ENCODE measurements at places on chromosomes 1 and 21.

- DNase-seq: peak; percentile 56
These were observed 33.4 kb upstream of the TENT5B start for GRCh38 chr1:27045973-27046558.

GRCh38 chr1:167057241-167057688 is 32.9 kb downstream of the GPA33 start:
- DNase-seq: peak; percentile 53

- DNase-seq: no peak
These were observed 127.6 kb downstream of the CYYR1 start for GRCh38 chr21:26445440-26445839.

GRCh38 chr1:68174738-68175113 is 57.6 kb downstream of the WLS start:
- no peak for DNase-seq

DNA sequence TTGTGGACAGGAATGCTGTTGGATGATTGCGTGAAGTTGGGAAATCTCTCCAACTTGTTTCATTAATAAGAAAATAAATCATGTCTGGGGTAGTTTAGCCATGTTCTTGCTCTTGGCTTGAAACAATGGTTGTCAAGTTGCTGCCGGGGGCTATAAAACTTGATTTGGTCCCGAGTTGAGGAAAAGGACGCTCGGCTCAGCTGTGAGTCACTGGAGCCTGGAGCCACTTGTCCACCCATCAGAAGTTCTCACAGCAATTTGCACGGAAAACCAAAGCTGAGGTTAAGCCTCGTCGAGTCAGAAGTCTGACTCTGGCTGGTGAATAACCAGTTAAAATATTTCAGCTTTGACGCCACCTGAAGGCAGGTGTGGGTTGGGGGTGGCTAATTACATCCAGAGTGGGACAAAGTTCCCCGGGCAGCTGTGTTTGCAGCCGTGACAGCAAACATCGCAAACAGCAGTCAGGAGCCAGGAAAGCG is 19.7 kb upstream of the RIPK4 start:
- DNase-seq: no peak

DNA sequence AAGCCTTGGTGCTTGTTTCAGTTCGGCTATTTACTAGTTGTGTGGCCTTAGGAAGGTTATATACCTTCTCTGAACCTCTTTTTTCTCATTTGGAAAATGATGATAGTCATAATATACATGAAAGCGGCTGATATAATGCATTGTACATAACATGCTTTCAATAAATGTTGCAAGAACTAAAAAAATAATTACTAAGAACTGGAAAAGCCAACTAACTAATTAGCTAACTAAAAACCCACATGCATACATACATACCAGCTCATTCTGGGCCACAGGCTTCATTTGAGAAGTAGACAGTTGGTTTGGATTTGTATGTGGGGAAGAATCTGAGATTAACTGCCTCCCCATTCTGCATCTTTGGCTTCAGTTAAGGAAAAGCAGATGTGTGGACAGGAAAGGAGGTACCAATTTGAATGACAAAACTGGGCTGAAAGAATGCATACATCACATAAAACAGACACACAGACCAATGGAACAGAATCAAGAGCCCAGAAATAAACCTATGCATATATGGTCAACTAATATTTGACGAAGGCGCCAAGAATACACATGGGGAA is 217.9 kb downstream of the TM2D1 start:
- DNase-seq: no peak

DNA sequence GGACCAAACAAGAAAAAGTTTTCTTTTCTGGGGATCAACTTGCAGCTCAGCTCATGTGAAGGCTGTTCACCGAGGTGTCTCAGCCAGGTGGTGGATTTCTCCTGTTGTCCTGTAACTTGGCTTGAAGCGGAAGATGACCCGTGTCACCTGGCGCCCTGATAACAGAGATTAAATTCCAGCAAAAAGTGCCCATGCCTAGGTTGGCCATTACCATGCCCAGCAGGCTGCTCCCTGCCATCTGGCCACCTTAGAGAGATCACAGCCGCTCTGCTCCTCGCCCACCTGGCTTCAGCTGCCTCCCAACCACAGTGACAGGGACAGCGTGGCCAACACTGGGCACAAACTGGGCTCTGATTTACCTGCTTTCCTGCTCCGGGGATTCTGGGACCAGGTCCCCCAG is 149.5 kb downstream of the ZBTB18 start:
- no peak for DNase-seq

- no peak for DNase-seq
These were observed 22.1 kb upstream of the NPHP4 start for GRCh38 chr1:6014130-6014999.

- DNase-seq: no peak
These were observed 12.4 kb upstream of the BCAR3 start for GRCh38 chr1:93694039-93694438.

DNA sequence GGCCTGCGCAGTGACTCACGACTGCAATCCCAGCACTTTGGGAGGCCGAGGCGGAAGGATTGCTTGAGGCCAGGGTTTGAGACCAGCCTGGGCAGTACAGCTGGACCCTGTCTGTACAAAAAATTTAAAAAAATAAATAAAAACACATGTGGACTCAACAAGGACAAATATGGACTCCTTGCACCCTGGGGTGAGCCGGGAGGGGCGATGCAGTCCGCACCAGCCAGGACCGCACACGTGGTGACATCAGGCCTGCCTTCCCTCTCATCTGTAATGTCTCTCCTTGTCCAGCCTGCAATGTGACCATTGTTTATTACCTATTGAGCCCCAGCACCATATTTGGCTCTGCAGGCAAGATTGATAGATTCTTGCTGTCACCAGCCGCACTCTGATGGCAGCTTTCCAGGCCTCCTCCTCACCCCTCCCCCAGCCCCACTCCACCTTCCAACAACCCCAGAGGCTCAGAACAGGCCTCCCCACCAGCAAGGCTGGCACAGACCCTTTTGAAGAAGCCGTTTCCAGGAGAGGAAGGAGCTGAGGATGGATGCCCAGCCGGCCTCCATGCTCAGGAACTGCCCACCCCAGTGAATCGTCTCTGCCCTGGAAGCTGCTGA is 55.2 kb downstream of the IRF2BP2 start:
- DNase-seq: no peak

- DNase-seq: no peak
These were observed 6.1 kb upstream of the RCSD1 start for GRCh38 chr1:167623951-167624350.

- no peak for DNase-seq
These were observed 94.7 kb downstream of the LACTBL1 start for GRCh38 chr1:22877980-22878379.

- DNase-seq: no peak
These were observed 22.7 kb upstream of the PRKACB start for GRCh38 chr1:84121360-84121759.

- DNase-seq: no peak
These were observed 15.2 kb downstream of the SAMD11 start for GRCh38 chr1:938711-939489.

GRCh38 chr1:206971029-206971655 is 882 bp upstream of the FCAMR start:
- no peak for DNase-seq

- no peak for DNase-seq
These were observed 41.1 kb downstream of the GLIS1 start for GRCh38 chr1:53697721-53698383.

- no peak for DNase-seq
These were observed 87.3 kb downstream of the SIK1 start for GRCh38 chr21:43339668-43340067.

DNA sequence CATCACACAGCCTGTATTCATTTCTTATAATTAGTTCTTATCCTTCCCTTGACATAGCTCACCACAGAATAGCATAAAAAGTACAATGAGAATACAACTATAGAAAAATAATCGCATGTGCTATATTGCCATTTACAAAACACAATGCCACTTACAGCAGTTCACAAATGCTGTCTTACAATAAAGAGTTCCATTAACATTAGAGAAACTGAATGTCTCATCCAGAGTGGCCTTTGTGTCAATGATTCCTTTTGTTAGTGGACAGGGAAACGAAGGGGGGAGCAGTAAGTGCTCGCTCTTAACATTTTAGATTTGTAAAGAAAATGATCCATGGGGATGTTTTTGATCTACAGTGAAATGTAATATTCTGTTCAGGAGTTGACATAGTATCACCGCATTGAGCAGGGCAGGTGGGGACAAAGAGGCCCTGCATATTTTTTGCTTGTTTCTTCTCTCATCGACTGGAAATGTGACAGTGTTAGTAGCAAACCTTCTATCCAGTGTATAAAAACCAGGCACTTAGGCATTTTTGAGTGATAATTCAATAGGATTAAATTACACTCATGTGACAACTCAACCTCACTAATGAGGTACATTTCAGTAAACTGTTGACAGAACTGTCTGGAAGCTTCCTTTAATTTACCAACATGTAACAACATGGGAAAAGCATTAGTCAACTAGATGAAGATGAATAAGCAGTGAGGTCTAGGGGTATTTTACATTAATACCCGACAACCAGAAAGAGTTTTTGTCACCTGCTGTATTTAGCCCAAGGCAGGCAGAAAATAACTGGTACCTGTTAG is 35.6 kb upstream of the RRP15 start:
- DNase-seq: no peak

- no peak for DNase-seq
These were observed 859 bp upstream of the MAGI3 start for GRCh38 chr1:113389359-113389952.

DNA sequence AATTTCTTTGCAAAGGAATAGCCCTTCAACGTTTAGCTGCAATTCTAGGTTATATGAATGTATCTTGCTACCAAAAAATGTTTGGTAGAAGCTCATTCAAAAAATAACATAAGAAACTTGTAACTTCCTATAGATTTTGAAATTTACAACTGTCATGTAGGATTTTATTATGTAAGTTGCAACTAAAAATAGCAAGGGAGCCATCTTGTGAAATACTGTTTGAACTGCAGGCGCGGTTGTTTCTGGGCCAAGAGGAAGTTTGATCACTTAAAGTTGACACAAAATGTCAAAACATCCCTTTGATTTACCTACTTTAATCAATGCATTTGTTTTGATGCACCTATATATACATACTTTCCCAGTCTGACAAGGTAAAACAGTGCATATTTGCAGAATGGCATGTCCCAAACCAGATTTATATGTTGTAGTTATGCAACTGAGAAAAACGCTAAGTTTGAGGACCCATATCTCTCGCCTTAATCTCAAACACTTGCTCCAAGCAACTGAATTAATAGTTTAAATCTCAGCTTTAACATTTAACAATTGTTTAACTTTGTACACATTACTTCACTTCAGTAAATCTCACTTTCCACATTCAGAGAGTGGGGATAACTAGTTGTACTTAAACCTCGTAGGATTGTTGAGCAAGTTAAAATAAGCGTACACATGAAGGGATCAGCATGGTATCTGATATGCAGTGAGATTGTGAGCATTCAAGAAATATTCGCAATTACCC is 63.9 kb downstream of the KCNK2 start:
- no peak for DNase-seq

DNA sequence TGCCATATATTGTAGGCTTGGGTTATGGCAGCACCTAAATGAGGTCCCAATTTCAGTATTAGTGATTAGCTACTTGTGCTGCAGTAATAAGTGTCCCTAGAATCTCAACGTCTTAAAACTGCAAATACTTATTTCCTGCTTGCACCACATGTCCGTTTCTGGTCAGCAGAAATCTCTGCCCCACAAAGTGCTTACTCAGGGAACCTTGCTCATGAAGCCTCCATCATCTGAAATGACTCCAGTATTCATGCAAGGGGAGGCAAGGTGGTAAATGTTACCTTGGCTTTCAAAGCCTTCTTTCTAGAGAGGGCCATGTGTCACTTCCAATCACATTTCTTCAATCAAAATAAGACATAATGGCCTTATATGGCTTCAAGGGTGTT is 274.2 kb upstream of the KAZN start:
- DNase-seq: no peak

DNA sequence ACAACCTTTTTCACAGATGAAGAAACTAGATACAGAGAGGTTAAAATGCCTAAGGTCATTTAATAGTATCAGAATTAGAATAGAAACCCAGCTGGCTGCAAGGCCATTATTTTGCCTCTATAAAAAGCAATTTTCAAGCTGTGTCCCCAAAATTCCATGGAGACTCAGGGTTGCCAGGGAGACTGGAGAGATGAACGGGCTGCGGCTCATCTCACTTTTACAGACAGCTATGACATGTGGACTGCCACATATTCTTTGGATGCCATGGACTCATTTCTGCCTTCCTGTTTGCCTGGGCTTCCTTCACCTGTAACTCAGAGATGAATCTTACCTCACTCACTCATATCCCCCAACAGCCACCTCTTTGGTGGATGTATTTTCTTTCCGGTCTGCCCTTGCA is 17.0 kb downstream of the TOR1AIP2 start:
- no peak for DNase-seq

DNA sequence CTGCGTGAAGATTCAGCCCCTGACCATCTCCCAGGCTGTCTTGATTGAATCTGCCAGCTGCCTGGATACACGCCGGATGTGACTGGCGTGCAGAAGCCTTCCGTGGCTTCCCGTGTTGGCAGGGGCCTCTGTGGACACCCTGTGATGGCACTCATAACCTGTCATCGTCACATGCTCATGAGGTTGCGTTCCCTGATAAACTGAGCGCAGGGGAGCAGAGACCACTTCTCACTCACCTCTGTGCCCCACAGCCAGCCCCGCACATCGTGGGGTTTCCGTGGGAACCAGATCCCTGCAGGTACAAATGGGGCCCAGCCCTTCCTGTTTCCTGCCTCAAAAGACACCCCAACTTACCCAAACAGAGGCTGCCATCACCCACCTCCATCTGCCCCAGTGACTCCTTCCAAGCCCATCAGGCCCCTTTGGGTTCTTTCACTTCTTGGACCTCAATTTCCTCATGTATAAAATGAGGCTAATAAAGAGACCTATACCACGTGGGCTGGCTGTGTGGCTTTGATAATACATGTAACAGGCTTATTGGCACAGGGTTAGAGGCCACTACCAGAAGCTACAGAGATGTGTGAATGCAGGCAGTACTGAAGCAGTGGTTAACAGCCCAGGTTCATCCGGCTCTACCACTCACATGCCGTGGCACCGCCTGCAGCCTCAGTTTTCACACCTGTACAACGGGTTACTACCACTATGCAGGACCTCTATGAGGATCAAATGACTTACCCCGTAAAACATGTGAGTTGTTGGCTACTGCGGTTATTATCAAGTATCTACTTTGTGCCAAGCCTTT is 23.6 kb downstream of the HTR6 start:
- no peak for DNase-seq

- no peak for DNase-seq
These were observed 503.9 kb upstream of the USP24 start for GRCh38 chr1:55718758-55719671.
